T follicular helper cell (primary cell): ENCODE measurements at places on chromosomes 5 and 9.

GRCh38 chr5:26625099-26625498, 413.3 kb downstream of the CDH9 start:
- DNase-seq, result no peak

DNA sequence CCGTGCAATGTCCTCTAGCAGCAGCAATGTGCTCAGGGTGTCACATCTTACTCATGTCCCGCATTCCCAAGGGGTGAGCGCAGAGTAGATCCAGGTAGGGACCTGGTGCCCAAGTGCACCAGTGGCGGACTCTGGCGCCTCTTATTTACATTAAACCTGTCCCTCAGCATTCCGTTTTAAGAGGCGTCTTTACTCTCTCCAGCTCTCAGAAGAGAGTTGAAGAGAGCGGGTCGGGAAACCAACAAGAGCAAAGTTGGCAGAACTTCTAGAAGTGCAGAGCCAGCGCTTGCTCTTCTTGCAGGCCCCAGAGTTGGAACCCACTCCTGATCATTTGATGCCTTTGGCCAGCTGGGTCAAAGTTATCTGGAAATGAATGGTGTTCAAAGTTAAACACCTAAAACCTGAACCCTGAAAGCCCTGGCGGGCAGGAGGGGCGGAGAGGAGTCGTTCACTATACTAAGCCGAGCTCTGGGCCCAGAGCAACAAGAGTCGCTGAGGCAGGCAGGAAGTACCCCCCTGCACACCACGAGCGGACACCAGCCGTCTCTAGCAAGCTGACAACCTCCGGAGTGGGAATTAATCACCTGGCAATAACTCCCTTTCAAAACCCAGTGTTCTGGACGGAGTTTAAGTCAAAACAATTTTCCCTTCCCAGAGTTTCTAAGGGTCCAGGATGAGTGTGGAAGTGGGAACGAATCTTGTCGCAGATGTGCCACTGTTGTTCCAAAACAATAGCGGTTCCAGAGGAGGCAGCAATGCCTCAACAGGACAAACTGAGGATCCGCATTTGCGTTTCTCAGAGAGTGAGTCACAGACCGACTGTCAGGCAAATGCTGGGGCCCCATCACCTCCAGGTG, 122.8 kb downstream of the TMEM161B start:
- DNase-seq, result no peak

DNA sequence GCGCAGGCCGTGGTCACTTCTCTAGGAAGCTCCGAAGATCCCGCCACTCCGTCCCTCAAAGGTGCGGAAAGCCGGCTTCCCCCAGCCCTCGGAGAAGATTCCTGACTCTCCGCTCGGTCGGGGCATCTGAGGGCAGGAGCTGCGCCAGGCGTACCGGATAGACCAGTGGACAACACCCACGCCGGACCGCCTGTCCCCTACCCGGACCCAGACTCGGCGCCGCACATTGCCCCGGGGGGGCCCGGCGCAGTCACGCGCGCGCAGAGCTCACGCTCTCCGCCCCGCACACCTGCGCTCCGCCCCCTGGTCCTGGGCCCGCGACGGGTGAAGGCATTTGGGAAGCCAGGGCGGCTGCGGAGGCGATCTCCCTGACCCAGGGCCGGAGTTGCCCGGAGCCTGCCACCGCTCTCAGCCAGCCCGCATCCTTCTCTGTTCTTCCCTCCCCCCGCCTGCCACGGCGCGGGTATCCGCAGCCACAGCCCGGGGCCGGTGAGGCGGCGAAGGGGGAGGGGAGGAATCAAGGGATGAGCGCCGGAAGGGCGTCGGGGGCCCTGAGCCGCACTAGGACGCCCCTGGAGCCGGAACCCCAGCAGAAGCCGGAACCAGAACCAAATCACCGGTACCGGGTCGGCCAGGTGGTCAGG, 448 bp downstream of the RELL2 start:
- DNase-seq, result peak; percentile 38

DNA sequence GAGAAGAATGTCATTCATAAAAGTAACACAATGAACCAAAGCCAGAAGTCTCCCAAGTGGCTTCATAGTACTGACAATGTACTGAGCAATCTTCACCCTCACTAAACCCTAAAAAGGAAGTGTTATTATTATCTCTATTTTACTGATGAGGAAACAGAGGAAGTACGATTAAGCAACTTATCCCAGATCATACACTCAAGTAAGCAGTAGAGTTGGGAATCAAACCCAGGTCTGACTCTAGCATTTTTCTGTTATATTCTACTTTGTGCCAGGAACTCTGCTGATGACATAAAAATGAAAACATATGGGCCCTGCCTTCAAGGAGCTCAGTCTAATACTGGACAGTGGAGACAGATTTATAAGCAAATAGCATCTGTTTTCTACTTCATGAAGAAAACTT, 109.2 kb downstream of the RAPGEF6 start:
- DNase-seq, result no peak

DNA sequence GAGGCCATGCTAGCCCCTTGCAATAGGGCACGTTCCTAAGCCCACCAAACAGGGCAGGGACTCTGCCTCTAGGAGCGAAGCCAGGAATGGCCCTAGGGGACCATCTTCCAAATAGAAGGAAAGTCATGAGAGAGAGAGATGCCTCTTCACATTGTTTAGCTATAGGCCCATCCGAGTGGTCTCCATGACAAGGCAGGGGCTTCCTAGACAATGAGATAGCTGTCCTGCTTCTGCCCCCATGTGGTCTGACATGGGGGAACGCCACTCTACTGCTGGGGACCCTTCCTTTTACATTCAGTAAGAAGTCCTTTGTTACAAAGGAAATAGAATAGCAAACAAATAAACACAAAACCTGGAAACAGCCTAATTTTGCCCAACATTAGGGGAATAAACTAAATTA, 17.9 kb upstream of the KIF4B start:
- DNase-seq, result no peak

- DNase-seq, result no peak
These were observed 586.3 kb downstream of the BRINP1 start for GRCh38 chr9:118782790-118783463.

DNA sequence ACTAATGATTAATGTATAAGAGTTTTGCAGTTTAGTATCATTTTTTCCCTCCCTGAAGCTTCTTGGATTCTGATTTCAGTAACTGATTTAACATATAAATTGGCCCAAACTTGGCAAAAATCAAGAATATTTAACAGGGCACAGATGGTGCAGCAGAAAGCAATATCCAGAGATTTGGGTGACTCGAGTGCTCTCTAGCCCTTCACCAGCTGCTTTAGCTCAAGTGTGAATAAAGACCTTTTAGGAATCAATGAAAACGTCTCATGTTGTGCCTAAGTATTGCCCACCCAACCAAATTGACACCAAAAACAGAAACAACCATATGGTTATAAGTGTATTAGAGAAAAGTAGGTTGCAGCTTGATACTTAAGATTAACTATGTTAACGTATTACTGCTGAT, 933.4 kb upstream of the PTPRD start:
- DNase-seq, result no peak

GRCh38 chr5:156715287-156715686, 134.8 kb upstream of the PPP1R2B start:
- DNase-seq, result no peak

- no peak for DNase-seq
These were observed 20.9 kb upstream of the ADAM19 start for GRCh38 chr5:157596487-157596886.

GRCh38 chr9:80690349-80690939, 998.9 kb downstream of the TLE1 start:
- no peak for DNase-seq

- no peak for DNase-seq
These were observed 42.1 kb downstream of the NADK2 start for GRCh38 chr5:36199620-36200019.

DNA sequence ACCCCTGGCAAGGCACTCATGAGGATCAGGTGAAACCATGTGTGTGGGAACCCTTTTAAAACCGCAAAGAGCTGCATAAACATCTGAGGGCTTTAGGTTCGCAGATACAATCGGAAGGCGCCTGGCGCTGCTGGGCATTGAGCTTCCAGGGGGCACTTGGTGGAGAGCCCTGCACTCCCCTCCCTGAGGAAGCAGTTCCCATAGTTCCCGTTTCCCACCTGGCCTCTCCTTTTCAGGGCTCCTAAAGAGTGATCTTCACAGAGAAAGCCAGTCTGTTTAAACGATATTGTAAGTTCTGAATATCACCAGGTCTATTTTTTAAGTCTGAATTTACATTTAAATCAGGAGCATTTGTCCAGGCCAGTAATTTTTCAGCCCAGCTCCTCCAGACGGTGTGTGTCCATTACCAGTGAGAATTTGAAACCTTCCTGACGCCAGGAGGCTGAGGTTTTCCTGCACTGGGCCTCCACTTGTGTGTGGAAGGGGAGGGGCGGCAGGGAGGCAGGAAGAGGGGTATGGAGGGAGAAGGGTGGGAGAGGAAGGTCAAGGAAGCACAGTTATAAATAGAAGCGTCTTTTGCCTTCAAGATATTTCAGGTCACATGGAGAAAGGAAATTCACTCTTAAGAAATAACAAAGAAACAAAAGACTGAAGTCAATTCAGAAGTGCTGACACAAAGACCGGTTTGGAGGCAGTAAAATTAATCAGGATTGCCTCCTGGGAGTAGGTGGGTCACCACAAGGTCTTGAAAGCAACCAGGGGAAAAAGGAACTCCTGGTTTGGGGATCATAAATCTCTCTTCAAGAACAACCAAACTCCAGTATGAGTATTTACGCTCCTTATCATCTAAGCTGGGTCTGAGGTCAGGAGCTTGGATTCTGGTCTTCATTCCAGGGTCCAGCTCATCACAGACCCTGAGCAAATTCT, 14.3 kb upstream of the MGAT1 start:
- no peak for DNase-seq

- DNase-seq, result no peak
These were observed 150.9 kb downstream of the ADGRV1 start for GRCh38 chr5:90709323-90710155.

DNA sequence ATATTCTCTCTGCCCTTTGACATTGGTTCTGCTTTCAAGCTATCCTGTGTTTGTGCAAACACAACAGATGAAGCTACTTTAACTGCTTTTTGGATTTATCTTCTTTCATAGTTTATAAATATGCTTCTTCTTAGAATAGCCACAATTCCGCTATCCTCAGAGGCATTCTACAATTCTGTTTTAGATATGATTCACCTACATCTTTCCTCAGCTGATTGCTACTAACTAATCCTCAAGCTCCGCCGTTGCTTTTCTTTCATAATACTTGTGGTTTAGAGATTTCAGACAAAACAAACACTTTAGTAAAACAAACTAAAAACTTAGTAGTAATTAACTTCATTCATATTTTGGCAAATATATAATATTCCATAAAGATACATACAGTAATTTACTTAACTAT, 52.5 kb downstream of the ECPAS start:
- no peak for DNase-seq

- DNase-seq, result no peak
These were observed 110.1 kb upstream of the PPP1R26 start for GRCh38 chr9:135369412-135369990.

DNA sequence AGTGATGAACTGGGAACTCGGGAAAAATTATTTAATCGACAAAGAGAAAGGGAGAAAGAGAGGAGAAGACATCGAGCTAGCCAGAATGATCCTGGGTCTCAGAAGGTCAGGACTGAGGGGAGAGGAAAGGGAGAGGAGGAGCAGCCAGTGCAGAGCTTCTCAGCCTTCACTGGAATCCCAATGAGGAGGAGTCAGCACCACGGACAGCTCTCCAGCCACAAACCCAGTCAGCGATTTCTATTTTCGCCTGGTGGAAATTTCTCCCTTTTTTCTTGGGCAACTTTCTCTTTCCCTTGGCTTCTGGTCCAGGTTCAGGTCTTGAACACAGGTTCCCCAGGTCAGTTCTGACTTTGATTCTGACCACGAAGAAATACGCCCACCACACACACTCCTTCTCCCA, 1.6 kb upstream of the BRINP1 start:
- no peak for DNase-seq

GRCh38 chr5:132674671-132675506, 1.1 kb downstream of the IL4 start:
- DNase-seq, result no peak

GRCh38 chr9:89562186-89562814, 42.5 kb upstream of the GADD45G start:
- no peak for DNase-seq

DNA sequence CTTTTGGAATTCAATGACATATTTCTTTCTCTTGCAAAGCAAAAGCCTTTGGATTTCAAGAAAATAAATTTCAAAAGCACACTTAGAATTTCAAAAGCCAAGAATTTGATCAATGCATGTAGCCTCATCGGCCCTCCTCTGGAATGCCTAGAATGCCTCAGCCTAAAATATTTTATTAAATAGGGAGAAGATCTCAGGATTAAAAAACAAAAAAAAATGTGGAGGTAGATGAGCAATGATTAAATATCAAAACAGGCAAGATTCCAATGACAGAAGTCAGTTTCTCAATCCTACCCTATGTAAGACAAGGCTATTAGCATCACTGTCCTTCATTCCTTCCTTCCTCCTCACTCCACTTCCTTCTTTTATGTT, 169.0 kb downstream of the CDH6 start:
- no peak for DNase-seq

GRCh38 chr9:36665921-36666431, 93.3 kb downstream of the MELK start:
- no peak for DNase-seq

DNA sequence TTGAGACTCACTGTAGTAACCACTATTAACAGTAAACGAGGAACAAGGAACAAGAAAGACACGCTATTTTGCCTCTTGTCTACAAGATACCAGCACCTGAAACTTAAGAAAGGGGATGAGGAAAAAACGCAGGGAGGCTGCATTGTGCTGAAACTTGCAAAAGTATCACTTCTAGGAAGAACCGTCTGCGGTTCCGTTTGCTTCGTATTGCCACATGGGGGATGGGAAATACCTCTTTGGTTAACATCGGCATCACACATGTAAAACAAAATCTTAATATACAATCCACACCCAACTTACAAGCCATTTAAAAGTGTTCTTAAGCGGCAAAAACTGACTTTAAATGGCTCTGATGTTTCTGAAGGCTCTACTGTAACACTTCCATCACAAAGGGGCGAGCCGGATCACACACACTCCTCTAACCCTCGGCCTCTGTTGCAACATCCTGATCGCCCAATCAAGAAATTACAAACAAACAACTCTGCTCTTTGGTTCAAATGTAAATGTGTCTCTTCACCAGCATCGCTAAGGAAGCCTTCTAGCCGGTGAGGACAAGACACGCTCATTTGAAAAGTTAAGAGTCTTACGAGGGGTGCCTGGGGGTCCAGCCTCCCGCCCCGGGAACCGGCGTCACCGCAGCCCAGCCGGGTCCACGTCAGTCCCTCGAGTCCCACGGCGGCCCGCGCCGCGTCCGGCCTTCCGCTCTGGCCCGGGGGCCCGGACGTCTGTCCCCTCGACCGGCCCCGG, 621 bp downstream of the SEC16A start:
- DNase-seq, result no peak

- no peak for DNase-seq
These were observed 2.3 kb upstream of the TSSK1B start for GRCh38 chr5:113437111-113437510.

DNA sequence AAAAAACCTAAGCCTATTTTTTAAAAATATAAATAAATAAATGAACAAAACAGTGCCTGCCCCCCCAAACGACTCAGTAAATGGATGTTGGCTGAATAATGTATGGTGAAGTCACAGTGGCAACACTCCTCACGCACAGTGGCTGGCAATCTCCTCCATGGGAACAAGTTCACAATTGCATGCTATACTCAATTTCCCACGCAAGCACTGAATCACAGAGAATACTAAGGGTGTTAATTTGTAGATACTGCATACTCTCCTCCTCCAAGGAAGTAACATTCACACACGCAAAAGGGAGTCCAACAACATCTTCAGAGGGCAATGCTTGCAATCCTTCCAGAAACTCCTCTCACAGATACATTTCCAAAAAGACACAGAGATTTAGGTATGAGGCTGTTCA, 47.5 kb downstream of the SERINC5 start:
- no peak for DNase-seq

- no peak for DNase-seq
These were observed 1.9 kb downstream of the FOXB2 start for GRCh38 chr9:77021291-77021894.
